RPMI7951 (cell line): ENCODE measurements at places on chromosomes 7 and 10. TPM values are rescaled to one million over a fixed set of nuclear protein-coding genes. Genes with fewer than 3 reads are reported as not detected.

Gene ZNF425
- 0.48 and 1.3 TPM in 2 replicates for total RNA-seq

Gene TCAF1
- total RNA-seq = 29.3 and 35.6 TPM in 2 replicates

Gene GDI2
- 441 and 493 TPM in 2 replicates for total RNA-seq

Gene C1QL3
- total RNA-seq = not detected in 2 replicates

- no peak for DNase-seq
Measured at GRCh38 chr7:133409421-133409820, 156.5 kb downstream of the EXOC4 start.

DNA sequence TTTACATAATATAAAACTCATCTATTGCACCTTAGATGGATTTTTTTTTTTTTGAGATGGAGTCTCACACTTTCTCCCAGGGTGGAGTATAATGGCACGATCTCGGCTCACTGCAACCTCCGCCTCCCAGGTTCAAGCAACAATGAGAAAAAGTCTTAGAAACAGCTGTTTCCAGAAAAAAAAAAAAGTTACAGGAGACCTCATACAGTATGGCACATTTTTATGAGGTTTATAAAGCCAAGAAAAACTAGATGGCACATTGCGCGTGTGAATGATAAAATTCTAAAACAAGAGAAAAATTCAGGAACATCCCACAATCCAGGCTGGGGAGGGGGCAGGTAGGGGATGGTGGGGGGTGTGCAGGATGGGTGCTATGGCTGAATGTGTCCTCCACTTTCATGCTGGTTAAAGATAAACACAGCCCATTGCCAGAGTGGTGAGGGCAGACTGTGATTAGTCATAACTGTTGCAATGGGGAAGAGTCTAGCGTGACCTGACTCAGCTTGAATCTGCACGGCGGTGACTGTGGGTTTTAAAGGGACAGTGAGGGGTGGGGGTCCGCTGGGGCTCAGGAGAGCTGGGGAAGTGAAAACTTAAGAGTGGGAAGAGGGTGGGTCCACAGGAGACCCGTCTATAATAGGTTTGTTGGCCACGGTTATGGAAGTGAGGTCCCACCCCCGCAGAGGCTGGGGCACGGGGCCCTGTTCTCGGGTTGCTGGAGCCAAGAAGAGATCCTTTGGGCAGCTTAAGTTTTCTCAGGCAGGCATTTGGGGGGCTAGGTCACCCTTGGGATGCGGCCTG is 11.9 kb upstream of the LRRC27 start:
- DNase-seq = peak; percentile 87

Gene NEURL1
- total RNA-seq = not detected in 2 replicates

Gene GPR37
- 0.20 and 0.24 TPM in 2 replicates for total RNA-seq

DNA sequence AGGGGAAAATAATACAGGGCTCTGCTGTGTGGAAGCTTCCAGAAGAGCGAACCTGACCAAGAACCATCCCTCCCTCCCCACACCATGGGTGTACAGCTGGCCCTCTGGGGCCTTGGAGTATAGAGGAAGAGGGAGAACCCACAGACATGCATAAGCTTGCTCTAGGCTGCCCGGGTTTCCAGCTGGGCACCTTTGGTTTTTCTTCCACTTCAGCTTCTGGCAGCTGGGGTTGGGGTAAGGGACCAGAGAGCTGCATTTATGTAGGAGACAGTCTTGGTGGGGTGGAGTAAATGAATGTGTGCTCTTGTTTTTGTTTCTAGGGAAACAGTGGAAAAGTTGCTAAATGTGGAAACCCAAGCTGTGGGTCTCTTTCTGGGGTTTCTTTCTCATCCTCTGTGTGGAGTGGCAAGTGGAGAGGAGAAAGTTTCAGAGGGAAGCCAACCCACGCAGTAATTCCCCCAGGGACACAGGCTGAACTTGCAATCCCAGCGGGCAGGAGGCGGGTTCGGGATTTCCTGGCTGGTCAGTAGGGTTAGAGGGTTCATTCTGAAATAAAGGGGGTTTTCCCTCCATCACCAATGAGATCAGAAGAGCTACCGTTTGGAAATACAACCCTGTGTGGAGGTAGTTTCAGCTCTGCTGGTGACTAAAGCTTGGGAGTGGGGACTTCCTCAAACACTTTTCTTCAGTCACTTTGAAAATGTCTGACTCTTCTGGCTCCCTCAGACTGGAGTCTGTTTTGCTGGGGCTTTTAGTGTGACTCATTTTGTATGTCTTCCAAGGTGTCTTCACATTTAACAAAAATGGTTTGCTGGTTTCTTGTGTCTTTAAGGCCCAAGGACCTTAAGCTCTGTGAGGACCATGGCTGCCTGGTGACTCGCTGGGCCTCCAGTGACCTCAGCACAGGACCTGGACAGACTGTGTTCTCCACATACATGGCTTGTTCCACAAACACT is 22.2 kb upstream of the SRGN start:
- DNase-seq = peak; percentile 50

DNA sequence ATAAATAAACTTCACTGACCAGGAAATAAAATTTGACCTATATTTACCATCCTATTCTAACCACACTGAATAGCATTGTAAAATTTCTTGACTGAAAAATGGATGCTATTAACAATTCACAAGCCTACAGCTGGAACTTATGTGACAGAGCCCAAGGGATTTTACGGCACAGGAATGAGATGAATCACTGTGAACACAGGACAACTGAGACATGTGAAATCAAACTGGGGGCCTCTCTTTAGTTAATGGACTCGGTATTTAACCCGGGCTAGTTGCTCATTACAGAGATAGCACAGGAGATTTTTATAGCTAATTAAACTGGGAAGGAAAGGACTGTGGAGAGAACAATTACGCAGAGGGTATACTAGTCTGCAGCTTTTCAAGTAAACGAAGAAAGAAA is 100.6 kb downstream of the MICU1 start:
- DNase-seq = peak; percentile 34

DNA sequence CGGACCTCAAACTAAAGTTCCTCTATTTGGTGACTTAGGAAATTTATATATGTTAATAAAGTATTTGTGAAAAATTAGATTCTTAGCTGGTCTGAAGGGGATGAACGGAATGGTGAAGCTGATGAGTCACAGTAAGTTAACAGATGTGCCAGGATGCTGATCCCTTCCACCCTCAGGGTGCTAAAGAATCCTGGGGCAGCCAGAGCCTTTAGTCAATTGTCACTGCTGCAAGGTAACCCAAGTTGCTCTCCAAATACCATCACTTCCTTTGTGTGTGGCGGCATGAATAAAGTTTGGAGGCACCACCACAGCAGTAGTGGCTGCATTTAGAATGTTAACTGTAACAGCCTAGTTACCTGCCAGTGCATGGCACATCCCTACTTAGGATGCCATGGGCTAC is 222.6 kb upstream of the PPP1R3A start:
- no peak for DNase-seq

Gene LEP
- not detected in 2 replicates for total RNA-seq

GRCh38 chr10:6091630-6092029 is 2.8 kb downstream of the RBM17 start:
- DNase-seq = no peak

GRCh38 chr7:99699946-99700345 is 20.1 kb upstream of the CYP3A5 start:
- no peak for DNase-seq

Gene BEND7
- total RNA-seq = 0.10 and 0.48 TPM in 2 replicates

Gene ANXA8
- total RNA-seq = 0.12 and 0.29 TPM in 2 replicates

DNA sequence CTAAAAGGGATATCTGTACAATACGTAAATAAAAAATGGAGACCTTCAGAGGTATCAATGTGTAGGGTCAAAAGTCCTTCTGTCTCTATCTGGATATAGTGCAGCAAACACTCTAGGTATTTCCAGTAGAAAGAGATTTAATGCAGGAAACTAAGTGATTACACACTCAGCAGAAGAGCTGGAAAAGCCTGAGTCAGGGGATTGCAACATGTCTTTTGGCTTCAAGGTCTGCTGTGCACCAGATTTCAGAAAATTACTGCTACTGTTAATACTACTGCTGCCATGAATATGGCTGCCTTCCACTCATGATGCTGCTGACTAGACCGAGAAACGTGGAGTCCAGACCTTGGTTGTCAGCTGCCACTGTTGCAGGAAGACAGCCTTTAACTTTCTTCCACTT is 94.9 kb upstream of the DLX6 start:
- DNase-seq = no peak

DNA sequence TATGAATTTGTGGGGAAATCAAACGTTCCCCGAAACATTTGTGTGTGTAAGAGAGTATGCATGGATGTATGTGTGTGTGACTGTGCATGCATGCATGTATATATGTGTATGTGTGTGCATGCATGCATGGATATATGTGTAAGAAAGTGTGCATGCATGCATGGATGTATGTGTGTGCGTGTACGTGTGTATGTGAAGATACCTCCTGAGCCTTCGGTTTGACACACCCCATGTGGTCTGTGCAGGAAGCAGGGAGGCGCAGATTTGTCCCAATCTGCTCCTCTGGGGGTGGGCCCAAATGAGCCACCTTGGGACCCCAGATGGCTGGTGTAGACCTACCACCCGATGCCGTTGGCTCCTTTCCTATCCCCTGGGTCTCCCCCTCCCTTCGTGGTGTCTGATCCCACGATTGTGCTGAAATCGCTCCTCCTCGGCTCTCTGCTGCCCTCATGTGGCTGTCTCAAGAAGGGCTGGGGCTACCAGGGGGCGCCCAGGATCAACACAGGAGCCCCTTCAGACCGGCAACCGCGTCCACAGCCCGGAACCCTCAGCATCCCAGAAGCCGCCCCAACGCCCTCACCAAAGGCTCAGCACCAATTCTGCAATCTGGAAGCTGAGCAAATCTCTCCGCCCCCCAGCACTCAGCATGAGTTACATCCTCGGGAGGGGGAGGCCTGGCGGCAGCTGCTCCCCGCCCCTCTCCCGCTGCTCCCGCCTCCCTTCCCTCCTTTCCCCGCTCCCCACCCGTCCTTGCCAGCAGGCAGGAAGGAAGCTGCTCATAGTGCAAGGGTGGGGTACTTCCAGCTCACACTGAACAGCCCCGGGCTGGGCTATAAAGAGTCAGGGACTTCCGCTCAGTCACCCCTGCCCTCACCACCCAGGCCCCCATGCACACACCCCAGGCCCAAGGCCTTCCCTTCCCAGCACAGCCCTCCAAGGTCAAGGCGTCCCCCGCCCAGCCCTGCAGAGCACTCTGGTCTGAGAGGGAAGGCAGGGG is 2.3 kb upstream of the NOS3 start:
- DNase-seq = peak; percentile 31

Gene AGMO
- 1.1 and 1.4 TPM in 2 replicates for total RNA-seq

Gene IGF2BP3
- 120 and 145 TPM in 2 replicates for total RNA-seq

Gene TMEM209
- 19.3 and 26.7 TPM in 2 replicates for total RNA-seq

DNA sequence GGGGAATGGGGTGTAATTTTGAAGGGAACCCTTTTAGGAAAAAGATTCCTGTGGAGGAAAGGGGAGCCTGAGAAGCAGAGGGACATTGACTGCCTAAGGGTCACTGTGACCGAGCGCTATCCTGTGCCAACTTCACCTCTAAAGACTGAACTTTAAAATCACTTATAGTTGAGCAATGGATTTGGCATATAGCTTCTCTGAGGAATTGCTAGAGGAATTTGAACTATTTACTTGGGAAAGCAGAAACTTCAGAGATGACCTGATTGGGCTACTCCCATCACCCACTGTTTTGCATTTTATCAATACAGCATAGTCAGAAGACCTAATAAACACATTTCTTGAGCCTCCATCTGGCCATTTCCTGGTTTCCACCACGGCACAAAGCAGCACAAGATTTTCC is 23.7 kb upstream of the WNT16 start:
- no peak for DNase-seq

DNA sequence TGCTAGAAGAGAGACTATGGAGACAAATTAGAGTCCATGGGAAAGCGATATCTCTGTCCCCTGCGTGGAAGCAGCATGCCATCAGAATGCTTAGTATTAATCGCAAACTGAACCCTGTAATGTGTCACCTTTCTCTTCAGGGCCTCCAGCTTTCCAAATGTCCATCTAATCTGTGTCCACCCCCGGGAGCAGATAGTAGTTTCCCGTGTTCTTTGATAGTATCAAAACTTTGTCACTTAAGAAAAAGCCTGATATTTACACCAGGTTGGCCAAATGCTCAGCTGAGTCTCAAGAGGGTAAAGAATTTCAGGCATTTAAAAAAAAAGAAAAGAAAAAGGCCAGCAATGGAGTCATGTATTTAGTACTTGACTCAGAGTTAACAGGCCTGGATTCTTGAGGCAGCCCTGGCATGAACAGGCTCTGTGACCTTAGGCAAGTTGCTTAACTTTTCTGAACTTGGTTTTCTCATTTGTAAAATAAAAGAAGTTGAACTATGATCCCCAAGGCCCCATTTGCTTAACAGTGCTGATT is 10.4 kb upstream of the GSAP start:
- DNase-seq = peak; percentile 24

Gene WDR37
- 13.5 and 14.1 TPM in 2 replicates for total RNA-seq

Gene GTF2IRD1
- 4.8 and 6.4 TPM in 2 replicates for total RNA-seq

- DNase-seq = no peak
Measured at GRCh38 chr10:85612833-85613232, 753.8 kb downstream of the GRID1 start.

DNA sequence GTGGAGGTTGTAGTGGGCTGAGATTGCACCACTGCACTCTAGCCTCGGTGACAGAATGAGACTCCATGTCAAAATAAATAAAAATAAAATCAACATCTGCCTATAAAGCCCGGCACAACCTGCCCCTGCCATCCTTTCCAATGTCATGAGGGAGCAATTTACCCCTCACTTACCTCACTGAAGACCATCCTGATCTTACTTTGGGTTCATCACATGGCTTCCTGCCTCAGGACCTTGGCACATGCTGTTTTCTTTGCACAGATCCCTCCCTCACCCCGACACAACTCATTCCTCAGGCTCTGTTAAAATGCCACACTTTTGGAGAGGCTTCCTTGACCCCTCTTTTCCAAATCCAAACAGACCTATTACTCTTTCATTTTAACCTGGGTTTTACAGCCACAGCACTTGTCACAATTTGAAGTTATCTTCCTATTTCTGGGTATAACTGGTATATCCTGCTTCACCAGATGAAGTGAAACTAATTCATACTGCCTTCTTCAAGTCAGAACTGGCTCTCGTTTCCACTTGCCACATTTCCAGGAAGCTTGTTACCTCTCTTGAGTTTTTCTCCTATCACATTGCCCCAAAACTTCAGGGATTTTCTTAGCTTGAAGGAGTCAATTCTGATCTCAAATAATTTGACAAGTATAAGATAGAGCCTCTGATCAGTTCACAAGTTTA is 69.3 kb upstream of the PARD3 start:
- no peak for DNase-seq

DNA sequence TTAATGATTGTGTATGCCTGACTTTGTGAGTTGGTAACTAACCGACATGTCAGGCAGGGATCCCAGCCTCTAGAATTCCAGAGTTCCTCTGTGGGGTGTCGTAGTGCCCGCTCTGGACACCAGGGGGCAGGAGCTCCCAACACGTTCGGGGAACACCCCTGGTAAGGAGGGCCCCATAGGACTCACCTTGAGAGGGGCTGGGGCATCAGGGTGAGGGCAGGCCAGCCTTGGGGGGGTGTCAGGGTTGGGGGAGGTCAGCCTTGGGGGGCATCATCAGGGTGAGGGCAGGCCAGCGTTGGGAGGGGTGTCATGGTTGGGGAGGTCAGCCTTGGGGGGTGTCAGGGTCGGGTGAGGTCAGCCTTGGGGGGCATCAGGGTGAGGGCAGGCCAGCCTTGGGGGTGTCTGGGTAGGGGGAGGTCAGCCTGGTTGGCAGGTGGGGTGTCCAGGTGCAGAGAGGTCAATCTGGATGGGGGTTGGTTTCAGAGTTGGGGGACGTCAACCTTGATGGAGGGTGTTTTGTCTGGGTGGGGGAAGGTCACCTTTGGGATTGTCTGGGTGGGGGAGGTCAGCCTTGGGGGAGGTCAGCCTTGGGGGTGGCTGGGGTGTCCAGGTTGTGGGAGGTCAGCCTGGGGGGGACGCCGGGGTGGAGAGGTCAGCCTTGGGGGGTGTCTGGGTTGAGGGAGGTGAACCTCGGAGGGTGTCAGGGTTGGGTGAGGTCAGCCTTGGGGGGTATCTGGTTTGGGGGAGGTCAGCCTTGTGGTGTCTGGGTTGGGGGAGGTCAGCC is 45.6 kb upstream of the SUN1 start:
- DNase-seq = peak; percentile 53

GRCh38 chr10:82228701-82229100 is 353.7 kb downstream of the NRG3 start:
- DNase-seq = no peak
